HCT116 (cell line): ENCODE measurements at places on chromosomes 13 and 19. TPM values are rescaled to one million over a fixed set of nuclear protein-coding genes. Genes with fewer than 3 reads are reported as not detected.

The CGB1 gene
- 0.76 TPM for total RNA-seq

The ZNF610 gene
- total RNA-seq, result not detected

The ABHD8 gene
- total RNA-seq, result 5.2 TPM

The ZNF224 gene
- total RNA-seq, result 15.1 TPM

The TMEM38A gene
- 9.0 TPM for total RNA-seq

The THSD8 gene
- total RNA-seq, result 33.3 TPM

The CCDC9 gene
- 40.6 TPM for total RNA-seq

The GGACT gene
- 5.0 TPM for total RNA-seq

The ZNF440 gene
- 11.4 TPM for total RNA-seq

The GJB2 gene
- 44.7 TPM for total RNA-seq

The KLF1 gene
- not detected for total RNA-seq

The ZNF536 gene
- total RNA-seq, result not detected

The DCUN1D2 gene
- total RNA-seq, result 25.4 TPM

The ZNF112 gene
- total RNA-seq, result 3.6 TPM

The VSTM1 gene
- not detected for total RNA-seq

The SIGLEC14 gene
- total RNA-seq, result not detected

The SELENOV gene
- not detected for total RNA-seq

The ZNF416 gene
- total RNA-seq, result 4.0 TPM

The EMC10 gene
- total RNA-seq, result 92.4 TPM

The ETFB gene
- 140 TPM for total RNA-seq

The RASAL3 gene
- 0.57 TPM for total RNA-seq

The LAIR1 gene
- 0.89 TPM for total RNA-seq

The CEACAM16 gene
- not detected for total RNA-seq

The DAND5 gene
- 0.25 TPM for total RNA-seq

The KIR3DL2 gene
- total RNA-seq, result not detected

The KLK3 gene
- not detected for total RNA-seq

The PSG2 gene
- total RNA-seq, result not detected

The TBXA2R gene
- 2.3 TPM for total RNA-seq

The CATSPERD gene
- not detected for total RNA-seq

The KIR2DL1 gene
- total RNA-seq, result not detected

The IGFL4 gene
- not detected for total RNA-seq

The SOX21 gene
- not detected for total RNA-seq

The SMIM17 gene
- not detected for total RNA-seq

The FBXO17 gene
- total RNA-seq, result 18.5 TPM

The FAM216B gene
- total RNA-seq, result not detected

The PSG6 gene
- total RNA-seq, result not detected

The RDH8 gene
- total RNA-seq, result not detected
